Stimulated activated CD4-positive, alpha-beta T cell treated with anti-CD3 and anti-CD28 coated beads, Interleukin-12 subunit alpha, Interleukin-12 subunit beta, amount 100 ng/mL, for 48 hours (primary cell): ENCODE measurements at places on chromosomes 5 and 9.
A peak's percentile ranks its signal among the peaks of the same experiment; 100 is the strongest.

DNA sequence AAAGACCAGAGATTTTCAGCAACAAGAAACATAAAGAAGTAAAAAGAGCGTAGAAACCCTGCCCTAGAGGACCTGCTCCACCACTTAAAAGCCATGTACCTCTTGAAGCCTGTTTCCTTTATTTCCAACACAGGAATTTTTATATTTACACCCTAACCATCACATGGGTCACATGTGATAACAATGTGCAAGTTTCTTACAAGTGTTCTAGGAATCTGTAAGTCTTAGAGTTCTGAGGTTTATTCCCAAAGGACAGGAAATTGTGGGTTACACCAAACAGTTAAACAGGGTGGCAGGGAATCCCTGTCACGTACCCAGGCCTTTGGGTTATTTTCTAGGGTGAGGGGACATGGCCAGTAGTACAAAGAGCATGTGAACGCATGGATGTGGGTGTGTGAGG is 108.6 kb upstream of the CCDC152 start:
- no peak for DNase-seq

DNA sequence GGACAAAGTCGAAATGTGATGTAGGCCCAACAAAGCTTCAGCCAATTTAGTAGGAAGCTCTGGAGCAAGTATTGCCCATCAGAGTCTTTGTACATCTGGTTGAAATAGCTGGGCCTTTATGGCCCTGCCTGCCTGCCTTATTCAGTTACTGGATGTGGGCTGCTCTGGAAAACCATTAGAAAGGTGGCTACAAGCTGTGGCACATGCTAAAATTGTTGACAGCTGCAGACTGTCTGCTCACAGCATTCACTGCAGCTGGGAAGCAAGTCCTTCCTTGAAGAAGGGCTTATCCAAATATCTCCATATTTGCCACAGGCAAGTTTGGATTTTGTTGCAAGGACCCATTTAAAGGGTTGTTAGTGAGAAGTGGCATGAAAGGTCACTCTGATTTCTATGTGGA is 24.4 kb downstream of the SMIM15 start:
- no peak for DNase-seq

DNA sequence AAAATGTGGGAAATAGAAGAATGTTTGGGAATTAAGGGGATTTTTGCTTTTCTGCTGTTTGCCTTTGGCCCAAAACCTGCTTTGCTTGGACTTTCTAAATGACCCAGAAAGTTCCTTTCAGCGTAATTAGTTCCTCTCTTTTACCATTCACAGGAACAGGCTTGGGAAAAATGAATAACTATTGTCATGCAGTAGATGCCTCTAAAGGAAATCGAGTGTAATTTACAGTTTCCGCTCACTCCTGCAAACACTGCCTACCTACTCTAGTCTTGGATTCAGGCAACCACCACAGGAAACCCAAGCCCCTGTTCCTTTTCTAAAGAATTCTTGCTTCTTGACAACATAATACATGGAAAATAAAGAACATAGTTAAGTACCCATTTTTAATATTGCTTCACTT is 25.0 kb downstream of the TTC23L start:
- no peak for DNase-seq

DNA sequence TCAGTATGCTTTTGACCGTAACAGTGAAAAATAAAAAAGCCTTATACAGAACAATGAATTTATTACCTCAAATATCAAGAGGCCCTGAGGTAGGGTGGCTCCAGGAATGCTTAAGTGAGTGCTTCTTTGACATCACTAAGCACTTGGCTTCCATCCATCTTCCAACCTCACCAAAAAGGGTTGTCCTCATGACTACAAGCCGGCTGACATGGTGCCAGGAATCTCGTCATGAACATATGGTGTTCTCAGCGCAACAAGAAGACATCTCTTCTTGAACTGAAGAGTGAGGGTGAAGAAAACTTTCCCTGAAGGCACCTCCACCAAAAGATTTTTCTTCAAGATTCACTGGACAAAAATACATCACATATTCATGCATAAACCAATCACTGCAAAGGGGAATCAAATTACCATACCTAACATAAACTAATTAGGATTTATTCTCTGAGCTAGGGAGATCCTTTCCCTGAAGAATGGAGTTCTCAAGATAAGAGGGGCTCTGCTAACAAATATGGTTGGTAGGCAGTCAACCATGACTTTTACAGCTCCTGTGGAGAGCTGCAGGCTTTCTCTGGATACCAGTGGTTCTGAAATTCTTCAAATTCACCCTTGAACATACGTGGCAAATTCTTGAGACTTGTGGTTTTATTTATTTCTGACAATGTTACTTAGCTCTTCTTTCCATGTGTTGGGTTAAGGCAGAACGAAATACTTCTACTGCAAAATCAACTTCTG is 49.5 kb downstream of the AGXT2 start:
- no peak for DNase-seq

- DNase-seq, result no peak
Observed at GRCh38 chr5:57094753-57095683, 78.8 kb upstream of the GPBP1 start.

DNA sequence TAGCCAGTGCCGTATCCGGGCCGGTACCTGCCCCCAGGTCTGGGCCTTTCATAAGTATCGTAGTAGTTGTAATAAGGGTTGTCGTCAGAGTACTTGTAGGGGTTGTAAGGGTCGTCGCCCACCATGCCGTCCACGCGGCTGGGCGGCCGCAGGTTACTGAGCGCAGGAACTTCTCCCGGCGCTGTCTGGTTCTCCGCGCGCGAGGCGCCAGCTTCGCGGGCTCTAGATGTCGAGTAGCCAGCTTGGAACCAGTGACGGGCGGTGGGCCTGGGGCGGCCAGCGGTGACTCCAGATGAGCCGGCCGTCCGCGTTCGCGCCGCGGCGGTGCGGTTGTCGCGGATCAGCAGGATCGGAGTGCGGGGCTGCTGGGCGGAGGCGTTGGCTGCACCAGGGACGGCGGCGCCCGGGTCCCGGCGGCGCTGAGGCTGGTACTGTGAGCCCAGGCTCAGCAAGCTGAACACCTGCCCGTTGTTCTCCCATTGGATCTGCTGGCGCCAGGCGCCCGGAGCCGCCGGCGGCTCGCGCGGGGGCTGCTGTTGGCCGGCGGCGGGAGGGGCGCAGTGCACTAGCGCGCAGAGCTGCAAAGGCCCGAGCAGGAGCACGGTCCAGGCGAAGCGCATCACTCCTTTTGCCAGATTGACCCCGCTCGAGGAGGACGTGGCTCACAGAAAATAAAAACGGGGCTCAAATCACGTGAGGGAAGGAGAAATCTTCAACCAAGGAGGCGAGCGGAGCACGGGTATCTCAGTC is 518 bp downstream of the LOX start:
- no peak for DNase-seq

DNA sequence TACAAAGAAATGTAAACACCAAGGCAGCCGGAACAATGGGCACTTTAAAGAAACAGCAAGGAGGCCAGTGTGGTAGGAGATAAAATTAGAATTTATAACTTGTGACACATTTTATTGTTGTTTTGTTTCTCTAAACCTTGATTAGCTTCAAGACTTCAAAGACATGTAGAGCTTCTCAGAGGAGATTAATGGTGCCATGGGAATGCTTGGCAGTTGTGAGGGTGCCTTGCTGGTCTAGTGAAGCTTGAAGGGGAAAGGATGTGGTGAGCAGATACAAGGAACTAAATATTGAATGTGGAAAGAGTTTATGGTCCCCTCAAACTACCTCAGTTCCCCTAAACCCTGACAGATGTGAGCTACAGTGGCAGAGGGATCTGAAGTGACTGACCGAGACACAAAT is 322.4 kb upstream of the ADAMTS16 start:
- no peak for DNase-seq

DNA sequence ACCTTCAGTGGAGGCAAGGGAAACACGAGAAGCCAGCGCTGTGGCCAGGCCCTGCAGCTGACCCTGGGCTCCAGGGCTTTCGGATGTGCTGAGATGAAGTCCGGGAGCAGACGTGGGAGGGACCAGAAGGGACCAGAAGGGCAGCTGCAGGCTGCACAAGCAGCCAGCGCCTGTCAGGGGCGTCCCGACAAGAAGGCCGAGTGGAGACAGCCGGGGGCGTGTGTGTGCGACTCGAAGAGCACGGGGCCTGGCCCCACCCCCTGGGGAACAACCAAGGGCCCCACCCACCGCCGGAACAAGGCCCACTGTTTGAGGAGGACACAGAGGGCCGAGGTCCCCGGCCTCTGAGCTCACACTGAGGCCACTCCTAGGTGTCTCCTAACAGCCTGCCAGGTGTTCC is 31.4 kb downstream of the SLC12A7 start:
- no peak for DNase-seq

DNA sequence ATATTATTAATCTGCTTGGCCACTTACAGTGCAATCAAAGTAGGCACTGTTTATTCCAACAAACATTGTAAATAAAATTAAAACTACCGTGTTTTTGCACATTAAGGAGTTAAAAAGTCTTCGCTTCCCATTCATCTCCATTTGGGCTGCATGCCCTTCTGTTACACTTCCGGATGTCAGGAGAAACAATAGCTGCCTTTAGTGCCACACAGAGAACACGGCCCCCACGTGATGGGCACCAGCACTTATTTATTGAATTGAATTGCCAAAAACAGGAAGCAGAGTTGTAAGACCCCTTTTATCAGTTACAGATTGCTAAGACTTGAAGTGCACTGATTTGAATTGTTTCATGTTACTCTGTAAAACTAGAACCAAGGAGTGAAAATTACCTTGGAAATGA is 80.4 kb downstream of the LHFPL2 start:
- DNase-seq, result no peak

DNA sequence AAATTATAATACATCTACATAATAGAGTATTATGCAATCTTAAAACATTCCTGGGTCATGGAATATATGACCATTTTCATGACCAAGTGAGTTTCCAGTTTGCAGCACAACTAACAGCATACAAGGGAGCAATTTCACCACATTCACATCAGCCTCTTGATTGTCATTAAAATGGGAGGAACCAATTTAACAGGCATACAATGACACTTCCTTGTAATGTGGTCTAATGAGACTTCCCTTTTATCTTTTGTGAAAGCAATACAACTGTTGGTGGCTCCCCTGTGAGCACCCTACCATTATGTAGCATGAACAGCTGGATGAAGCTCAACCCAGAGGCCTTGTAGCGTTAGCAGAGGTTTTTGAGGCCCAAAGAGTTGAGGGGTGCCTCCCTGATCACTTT is 13.6 kb upstream of the TMOD1 start:
- DNase-seq, result no peak

DNA sequence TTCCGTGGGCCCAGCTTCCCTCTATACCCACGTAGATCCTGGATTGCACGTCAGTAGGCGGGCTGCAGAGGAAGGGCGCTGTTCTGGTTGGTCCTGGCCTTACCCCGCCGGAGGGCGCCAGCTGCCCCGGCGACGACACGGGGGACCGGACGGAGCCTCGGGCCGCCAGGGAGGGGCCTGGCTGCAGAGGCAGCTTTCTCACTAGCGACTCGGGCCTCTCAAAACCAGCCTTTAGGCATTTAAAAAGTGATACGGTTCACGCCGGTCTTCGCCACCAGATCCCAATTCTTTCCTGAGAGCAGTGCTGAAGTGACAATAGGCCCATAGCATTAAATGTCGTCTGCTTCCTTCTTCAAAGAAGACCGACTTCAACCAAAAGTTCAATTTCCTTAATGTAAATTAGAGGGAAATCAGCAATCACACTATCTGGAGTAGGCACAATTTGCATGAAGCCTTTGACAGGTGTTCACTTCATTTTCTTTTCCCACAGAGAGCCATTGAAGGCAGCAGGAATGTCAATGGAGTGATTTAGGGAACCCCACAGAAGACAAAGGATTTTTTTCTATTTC is 17.6 kb upstream of the UBE2D2 start:
- DNase-seq, result peak; percentile 34

GRCh38 chr9:111978616-111979015 is 82.0 kb downstream of the UGCG start:
- DNase-seq, result no peak

DNA sequence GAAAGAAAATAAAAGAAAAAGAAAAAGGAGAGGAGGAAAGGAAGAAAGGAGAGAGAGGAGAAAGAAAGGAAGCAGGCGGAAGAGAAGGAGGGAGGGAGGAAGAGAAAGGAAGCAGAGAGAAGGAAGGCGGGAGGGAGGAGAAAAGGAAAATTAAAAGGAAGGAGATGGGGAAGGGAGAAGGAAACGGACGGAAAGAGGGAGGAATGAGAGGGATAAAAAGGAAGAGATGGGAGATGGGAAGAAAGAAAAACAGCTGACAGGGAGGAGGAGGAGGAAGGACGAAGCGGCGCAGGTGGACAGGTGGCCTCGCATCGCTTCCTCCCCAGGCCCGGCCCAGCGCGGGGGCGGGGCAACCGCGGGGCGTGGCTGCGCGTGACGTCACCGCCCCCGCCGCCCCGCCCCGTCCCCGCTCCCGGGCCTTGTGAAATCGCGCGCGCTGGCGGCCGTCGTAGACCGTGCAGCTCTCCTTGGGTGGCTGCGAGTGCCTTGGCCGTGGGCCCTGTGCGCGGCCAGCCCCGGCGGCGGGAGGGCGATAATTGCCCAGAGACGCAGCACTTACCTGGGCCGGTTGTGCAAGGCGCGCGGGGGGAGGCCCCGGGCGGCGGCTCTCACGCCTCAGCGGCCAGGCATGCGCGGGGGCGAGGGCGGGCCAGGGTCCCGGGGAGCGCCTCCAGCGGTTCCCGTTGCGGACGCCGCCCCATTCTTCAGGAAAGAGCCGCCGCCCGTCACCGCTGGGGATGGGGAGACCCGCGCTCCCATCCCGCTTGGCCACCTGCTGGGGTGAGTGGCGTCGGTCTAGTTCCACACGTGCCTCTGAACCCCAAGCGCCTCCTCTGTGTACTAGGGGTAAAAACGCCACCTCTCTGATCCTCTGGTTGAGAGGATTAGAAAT is 49.6 kb upstream of the FOXE1 start:
- DNase-seq, result peak; percentile 64

GRCh38 chr5:132321109-132321721 is 27.0 kb downstream of the SLC22A4 start:
- DNase-seq, result no peak

DNA sequence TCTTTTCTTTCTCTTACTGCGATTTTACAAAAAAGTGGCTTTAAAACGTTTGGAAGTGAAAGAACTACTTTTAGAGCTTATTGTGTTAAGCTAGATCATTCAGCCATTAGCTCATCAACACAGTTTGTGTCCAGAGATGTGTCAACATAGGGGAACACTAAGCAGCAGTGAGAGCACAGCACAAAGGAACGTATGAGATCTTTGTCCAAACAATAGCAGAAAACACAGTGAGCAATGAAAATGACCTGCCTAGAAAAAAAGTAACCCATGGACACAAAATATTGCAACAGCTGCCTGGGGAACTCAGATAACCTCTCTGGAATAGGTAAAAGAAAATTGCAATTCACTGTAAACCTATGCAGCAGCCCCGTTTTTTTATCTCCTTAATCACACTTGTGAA is 372.5 kb downstream of the ARHGEF28 start:
- no peak for DNase-seq

DNA sequence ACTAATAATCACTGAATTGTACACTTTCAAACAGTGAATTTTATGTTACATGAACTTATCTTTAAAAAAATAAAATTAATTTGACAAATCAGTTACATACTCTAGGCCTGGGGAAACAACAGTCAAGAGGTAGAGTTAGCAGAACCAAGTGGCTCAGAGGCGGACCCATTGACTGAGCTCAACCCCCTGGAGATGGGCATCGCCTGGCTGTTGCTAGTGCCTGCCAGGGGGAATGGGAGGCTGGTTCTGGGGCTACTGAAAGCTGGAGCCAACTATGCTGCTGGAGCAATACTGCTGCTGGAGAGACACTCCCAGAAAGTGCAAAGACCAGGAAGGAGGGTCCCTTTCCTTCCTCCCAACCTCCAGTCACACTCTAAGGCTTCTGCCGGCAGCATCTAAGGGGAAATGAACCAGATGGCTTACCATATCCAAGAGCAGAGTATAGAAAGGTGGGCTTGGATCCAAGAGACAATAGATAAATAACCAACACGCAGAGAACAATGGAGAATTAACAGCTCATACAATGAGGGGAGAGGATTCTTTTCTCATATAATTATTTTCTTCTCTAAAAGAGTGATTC is 40.3 kb upstream of the ANKRD55 start:
- DNase-seq, result no peak
